SIG-M5 (cell line): ENCODE measurements at places on chromosomes 1 and 21.

DNA sequence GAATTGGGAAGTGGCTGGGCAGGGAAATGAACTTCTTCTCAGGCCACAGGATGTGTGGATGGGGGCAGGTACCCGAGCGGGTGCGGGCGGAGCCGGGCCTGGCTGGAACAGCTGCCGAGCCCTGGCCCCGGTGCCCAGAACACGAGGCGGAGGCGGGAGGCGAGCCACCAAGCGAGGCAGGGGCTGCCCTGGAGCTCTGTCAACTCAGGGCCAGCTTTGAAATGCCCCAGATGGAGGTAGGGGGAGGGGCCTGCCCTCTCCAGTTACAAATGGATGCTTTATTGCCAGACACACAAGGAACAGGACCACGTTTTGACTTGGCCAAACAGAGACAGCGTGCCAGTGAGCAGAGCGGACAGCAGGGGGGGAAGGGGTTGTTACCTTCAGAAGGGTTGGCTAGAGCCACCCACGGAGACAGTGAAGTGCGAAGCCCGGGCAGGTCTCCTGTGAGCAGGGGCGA, 240.4 kb downstream of the SDCCAG8 start:
- DNase-seq = no peak

DNA sequence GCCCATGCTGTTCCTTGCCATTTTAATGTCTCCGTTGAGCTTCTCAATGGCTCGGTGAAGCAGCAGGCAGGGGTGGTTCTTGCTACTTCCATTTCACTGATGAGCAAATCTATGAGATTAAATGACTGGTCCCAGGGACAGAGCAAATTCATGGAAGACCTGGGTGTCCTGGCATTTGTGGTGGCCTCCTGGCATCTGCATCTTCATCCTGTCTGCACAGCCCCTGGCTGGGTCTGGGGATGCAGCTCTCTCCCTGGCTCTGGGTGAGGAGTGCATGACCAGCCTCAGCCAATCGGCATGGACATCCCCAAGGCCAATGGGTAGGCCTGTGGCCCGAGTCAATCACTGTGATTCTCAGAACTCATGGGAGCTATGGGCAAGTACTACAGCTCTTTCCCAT, 261.7 kb downstream of the KCNJ6 start:
- DNase-seq = no peak

DNA sequence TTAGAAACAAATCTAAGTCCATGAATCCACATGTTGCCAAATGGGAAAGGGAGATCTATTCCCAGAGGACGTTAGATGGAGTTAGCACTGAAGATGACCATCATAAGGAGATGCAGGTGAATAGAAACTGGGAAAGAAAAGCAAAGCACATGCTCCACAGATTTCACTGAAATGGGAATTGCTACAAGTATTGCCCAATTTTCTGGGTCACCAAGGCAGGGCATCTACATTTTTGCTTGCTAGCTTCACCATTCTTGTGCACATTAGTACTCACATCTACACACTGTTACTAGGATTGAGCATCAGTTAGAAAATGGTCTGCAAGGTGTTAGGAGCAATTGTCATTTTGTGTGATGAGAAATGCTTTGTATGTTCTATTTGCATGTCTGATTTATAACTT, 99.1 kb downstream of the JAK1 start:
- DNase-seq = no peak

DNA sequence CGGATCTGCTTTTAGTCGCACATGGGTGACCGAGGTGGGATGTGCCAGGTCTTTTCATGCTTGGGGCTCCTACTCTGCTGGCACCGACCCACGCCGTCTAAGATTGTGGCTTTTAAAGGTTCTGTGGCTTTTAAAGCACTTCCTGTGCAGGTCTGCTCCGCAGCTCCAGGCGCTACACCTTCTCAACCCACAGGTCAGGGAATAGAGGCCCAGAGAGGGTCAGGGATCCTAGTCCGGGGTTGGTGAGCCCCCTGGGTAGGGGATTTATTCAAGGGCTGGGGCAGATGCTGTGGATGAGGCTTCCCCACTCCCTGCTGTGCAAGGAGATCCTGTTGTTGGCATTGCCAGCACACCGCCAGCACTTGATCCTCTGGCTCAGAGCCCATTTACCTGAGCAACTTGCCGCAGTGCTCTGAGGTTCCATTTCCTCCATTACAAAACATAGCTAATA, 212.8 kb upstream of the RAB4A start:
- DNase-seq = no peak

- no peak for DNase-seq
Observed at GRCh38 chr1:232982238-232982944, 32.0 kb downstream of the NTPCR start.

- no peak for DNase-seq
Observed at GRCh38 chr1:173276922-173277800, 70.0 kb upstream of the TNFSF4 start.

- DNase-seq = no peak
Observed at GRCh38 chr1:58197811-58198210, 348.7 kb downstream of the OMA1 start.

GRCh38 chr1:75394386-75395139, 216.4 kb downstream of the SLC44A5 start:
- DNase-seq = no peak

GRCh38 chr1:1136547-1137230, 20.8 kb upstream of the C1orf159 start:
- no peak for DNase-seq

- no peak for DNase-seq
Observed at GRCh38 chr1:183598386-183598785, 8.1 kb upstream of the NCF2 start.

DNA sequence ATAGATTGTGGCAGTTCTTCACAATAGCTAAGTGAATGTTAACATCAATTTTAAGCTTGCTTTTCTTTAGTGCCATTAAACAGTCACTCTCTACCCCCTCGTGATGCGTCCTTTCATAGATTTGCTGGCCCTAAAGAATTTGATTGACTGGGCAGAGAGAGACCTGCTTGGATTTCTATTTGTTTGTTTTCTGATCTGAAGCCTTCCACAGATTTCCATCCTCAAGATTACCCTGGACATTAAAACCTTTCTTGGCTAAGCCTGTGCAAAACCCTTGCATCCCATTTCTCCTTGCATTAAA, 17.8 kb downstream of the C1orf21 start:
- DNase-seq = no peak

DNA sequence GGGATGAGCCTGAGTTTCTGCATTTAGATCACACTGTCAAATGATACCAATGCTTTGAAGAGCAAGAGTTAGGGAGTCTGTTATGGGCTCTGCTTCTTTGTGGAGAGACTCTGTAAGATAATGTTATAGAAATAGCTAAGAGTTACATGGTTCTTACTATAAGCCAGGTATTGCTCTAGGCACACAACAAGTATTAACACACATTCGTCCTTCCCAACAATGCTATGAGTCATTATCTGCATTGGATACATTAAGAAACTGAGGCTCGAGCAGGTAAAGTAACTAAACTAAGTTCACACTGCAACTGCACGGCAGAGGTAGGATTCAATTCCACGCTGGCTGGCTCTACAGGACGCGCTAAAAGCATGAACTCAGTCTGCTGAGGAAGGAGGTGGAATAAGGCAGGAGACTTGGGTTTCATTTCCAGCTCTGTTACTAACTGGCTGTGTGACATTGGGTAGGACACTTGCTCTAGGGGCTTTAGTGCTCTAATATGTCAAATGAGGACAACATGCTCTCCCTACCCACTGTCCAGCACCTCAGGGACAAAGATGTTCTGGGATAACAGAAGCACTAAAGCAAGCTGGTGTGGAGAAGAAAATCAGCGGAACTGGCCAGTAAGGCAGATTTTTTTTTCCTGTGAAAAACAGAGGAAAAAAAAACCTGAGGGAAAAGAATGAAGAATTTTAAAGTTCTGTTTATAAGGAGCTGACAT, 23.7 kb upstream of the IL20 start:
- no peak for DNase-seq

DNA sequence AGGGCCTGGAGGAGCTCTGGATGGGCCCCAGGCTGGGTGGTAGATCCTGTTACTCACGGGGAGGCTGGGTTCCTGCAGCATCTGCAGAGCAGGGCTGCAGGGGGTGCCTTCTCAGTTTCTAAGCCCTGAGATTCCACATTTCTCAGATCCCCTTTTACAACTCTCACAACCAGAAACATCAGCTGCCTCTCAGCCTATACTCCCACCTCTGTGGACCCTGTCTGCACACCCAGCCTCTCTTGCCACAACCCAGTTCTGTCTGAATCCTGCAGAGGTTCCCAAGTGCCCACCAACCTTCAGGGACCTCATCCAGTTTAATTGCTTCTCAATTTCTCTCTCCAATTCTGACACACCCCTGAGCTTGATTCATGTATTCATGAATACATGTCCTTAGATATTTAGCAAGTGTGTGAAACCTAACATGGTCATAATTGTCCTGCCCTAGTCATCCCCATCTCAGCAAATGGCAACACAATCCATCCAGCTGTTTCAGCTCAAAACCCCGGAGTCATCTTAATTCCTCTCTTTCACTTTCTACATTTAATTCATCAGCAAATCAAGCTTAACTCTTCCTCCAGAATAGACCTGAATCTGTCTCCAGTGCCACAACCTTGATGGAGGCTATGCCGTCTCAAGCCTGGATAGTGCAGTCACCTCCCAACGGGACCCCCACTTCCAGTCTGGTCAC, 57.0 kb upstream of the NEK2 start:
- no peak for DNase-seq

DNA sequence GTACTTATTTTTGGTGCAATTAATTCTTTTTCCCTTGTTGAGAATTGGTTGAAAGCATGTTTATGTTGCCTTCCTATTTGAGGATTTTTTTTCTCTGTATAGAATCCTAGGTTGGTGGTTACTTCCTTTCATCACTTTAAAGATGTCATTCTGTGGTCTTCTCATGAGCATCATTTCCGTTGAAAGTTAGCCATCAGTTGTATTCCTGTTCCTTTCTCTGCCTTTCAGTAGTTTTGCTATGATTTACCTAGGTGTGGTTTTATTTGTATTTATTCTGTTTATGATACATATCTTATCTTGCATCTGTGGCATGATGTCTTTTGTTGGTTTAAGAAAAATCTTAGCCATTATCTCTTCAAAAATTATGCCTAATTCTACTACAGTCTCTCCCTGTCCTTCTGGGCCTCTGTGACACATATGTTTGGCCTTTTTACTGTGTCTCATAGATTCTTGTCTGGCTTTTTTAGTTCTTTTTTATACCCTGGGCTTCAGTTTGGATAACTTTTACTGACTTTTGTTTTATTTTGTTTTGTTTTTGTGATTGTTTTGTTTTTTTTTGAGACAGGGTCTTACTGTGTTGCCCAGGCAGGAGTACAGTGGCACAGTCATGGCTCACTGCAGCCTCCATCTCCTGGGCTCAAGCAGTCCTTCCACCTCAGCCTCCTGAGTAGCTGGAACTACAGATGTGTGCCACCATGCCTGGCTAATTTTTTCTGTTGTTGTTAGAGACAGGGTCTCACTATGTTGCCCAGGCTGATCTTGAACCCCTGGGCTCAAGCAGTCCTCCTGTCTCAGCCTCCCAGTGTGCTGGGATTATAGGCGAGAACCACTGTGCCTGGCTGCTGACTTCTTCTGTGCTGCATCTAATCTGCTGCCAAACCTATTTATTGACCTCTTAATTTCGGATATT, 24.1 kb downstream of the PTGFRN start:
- no peak for DNase-seq

DNA sequence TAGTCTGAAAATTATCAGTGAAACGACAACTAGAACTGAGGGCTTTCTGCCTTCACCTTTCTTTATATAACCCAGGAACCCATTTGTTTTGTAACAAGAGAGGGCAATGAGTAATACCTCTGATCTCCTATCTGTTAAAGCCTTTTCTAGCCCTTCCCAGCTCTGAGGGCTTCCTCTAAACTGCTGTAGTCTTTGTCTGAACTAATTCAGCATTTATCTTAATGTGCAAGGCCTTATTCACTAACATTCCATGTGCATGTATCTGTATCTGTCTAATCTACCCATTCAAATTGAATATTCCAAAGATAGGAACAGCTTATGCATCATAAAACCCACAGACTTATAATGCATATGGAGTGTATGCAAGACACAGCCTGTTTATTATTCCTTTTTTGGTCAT, 167.1 kb downstream of the LYPLAL1 start:
- no peak for DNase-seq

DNA sequence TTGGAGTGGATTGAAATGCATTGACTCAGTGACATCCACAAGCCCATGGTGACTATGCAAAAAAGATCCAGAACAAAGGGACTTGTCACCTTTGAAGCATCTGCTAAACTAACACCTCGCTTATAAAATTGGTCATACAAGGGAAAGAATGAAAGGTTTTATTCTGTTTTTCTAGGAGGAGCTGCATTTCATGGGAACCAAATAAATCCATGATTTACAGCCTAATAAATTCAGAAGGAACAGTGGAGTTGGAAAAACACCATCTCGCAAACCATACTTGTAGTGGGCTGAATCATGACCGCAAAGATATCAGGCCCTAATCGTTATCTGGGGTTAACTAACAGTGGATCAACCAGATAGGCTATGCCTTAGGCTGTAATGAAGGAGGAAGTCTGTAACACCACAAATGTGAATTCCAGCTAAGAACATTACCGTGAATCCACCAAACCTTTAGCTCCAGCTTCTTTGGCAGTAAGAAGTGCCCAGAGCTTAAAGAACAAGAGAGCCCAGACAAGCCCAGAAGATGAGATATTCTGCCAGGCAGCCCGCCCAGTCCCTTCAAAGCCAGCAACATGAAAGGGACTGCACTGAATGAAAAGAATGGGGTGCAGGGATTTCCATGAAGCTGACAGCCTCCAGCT, 27.4 kb downstream of the RSPH1 start:
- DNase-seq = no peak

DNA sequence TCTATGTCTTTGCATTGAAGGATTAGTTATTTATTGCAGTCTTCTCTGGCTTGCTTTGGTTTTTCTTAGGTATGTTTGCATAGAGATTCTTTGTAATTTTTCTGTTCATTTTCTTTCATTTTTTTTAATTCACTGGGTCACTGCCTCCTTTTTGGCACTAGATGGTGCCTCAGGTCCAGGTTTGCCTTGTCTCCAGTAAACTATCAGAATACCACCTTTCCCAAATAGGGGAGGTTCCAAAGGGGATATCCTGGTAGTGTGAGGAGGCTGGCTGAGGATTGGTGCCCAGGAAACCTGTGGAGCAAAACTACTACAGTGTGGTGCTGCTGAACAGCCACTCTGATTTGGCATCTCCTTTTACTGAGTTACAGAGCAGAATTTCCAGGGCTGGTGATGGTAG, 257.1 kb downstream of the KCTD3 start:
- no peak for DNase-seq

- no peak for DNase-seq
Observed at GRCh38 chr1:45604239-45604638, 19.6 kb downstream of the CCDC17 start.

DNA sequence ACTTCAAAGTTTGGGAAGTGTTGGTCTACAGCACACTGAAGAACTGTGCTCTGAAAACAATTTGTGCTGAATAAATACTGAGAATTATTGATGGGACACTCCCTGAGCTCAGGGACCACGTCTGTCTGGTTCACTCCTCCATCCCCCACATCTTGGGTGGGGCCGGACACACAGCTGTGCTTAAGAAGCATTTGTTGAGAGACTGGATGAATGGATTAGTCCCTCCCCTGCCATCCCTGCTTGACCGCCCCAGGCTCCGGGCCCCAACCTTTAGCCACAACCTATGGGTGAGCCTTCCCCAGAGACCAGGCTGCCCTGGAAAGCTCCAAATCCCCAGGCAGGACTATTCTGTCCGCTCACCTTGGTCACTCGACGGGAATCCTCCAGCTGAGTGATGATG, 7.5 kb downstream of the TRIM63 start:
- DNase-seq = no peak

- no peak for DNase-seq
Observed at GRCh38 chr1:59779949-59780348, 34.8 kb upstream of the HOOK1 start.
